ENCODE measurements at places on chromosomes 4 and X. TPM values are rescaled to one million over a fixed set of nuclear protein-coding genes. Genes with fewer than 3 reads are reported as not detected.

DNA sequence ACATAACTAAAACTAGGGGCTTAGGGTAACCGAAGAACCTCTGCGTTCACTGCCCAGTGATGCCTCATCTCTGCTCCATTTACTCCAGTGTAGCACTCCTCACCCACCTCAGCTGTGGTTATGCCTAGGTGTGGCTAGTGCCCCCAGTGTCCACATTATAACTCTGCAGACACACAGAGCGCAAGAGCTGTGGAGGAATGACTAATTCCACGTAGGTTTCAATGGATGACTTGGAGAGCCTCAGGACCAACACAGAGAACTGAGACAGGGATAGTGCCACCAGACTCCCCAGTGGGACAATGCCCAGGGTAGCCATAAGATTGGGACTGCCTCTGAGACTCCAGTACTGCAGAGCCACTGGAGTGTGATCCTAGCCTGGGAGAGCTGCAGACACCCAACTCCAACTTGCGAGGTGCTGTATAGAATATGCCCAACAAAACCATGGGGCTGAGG lies 542.4 kb upstream of the DIPK2B start:
- peaks cover 7% of the 10 kb centered on the region for H3K36me3 ChIP-seq
- DNase-seq, result no peak

DNA sequence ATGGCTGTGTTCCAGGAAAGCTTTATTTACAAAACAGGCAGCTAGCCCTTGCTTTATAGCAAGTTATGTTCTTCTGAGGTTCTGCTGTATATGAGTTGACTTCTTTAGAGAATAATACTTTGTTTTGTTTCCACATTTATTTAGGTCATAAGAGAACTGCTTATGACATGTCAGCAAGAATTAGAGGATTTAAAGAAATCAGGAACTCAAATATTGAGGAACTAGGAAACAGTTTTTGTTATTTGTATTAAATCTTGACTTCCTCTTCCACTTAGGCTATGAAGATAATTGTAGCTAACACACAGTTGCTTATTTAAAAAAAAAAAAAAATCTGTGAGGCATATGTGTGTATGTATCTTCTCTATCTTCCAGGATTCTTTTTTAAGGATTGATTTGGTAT lies 14.3 kb downstream of the ZRSR2 start:
- H3K4me3 ChIP-seq, result no peak overlapping the region

DNA sequence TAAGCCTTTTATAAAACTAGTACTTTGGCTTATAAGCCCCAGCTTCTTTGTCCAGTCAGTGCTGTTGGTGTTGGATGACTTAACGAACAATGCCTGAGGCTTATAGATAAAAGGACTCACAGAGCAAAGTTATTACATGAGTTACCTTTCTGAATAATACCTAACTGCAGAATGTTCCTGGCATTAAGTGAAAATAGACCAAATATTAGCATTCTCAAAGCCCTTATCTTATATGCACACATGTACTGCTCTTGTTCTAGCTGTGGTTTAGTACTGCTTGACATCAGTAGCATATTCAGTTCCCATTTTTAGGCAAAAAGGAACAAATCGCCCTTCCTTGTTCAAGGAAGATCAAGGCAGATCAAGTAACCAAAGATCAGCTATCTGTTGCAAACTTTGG lies 131.6 kb downstream of the ZNF330 start:
- peaks cover 9% of the 10 kb centered on the region for H3K4me1 ChIP-seq
- peak overlapping the region; percentile 52 for H3K27ac ChIP-seq
- no peak for DNase-seq
- no peaks in the 10 kb centered on the region for H3K27me3 ChIP-seq

DNA sequence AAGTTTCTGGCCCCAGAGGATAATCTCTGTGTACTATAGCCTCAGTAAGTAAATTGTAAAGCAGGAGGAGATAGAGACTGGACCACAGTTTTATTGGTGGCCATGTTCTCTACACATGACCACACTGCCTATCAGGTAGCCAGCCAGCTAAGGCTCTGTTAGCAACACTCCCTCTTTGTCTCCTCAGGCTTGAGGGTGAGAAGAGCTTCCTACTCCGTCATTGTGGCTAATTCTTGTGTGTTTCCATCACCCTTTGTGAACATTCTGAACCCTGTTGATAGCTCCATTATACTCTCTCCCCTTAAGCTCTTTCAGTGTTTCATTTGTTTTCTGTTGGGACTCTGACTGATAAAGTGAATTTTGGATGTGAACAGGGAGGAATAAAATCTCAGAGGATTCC lies 233.4 kb downstream of the CFAP299 start:
- no peaks in the 10 kb centered on the region for H3K4me1 ChIP-seq
- no peak for DNase-seq
- no peaks in the 10 kb centered on the region for H3K27me3 ChIP-seq
- H3K4me3 ChIP-seq, result no peak overlapping the region
- H3K36me3 ChIP-seq, result no peaks in the 10 kb centered on the region
- no peak overlapping the region for H3K27ac ChIP-seq

DNA sequence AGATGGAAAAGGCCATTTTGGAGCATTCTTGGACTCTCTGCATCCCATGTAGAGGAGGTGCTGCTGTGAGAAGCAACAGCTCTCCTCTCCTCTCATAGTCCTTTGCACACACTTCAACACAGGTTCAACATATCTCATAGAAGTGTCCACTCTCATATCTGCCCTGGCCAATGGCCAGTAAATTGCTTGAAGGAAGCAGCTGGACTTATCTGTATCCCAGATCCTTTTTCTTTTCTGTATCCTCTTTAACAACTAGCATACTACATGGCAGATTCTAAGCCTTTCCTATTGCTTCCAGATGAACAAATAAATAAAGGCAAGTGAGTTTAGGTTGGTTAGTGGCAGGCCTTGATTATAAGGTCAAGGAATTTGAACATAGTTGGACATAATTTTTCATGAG lies 122.0 kb downstream of the HS6ST2 start:
- H3K27ac ChIP-seq, result no peak overlapping the region
- no peaks in the 10 kb centered on the region for H3K4me1 ChIP-seq
- H3K27me3 ChIP-seq, result no peaks in the 10 kb centered on the region
- no peak overlapping the region for H3K4me3 ChIP-seq
- H3K36me3 ChIP-seq, result no peaks in the 10 kb centered on the region

GRCh38 chr4:48898733-48899431 lies 7.7 kb downstream of the OCIAD2 start:
- H3K27ac ChIP-seq, result no peak overlapping the region
- no peak for DNase-seq
- peaks cover 18% of the 10 kb centered on the region for H3K36me3 ChIP-seq
- no peaks in the 10 kb centered on the region for H3K27me3 ChIP-seq

DNA sequence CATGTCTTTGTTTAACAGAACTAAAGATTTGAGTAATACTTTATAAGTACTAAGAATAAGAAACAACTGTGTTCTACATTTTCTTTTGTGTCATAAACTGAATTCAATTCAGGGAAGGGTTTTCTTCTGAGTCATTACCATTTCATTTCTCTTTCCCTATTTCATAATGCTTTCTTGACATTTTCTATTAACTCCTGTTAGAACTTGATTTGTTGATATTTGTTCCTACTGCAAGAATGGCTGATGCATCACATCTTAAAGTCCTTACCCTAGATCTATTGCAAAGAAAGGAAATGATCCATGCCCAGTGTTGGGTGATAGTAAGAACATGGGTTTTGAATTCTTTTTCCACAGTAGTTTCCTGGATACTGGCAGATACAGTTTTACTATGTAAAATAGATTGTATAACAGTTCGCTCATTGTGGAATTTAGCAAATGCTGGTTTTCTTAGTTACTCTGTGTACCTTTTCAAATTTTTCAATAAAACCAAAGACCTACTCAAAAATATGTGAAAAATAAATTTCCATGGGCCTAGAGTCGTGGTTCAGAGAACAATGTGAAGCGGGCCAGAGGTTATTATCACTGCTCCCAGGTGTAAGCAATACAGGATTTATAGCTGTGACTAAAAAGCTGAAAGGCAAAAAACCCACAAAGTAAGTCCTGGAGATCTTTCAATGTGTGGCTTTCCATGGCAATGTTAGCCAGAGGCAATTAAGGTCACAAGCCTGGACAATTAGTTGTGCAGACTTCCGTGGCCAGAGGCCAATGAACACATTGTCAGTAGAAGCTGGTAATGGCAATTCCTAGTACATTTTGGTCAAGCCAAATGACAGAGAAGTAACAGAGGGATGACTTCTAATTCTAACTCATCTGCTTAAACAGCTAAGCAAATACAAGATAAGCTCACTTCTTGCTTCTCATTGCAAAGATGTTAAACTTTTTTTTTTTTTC lies 127.3 kb upstream of the FAT4 start:
- peak; percentile 19 for DNase-seq
- H3K27ac ChIP-seq, result no peak overlapping the region
- no peaks in the 10 kb centered on the region for H3K36me3 ChIP-seq
- H3K27me3 ChIP-seq, result no peaks in the 10 kb centered on the region
- H3K4me3 ChIP-seq, result no peak overlapping the region

- no peak overlapping the region for H3K27ac ChIP-seq
- no peaks in the 10 kb centered on the region for H3K4me1 ChIP-seq
- H3K36me3 ChIP-seq, result no peaks in the 10 kb centered on the region
- no peaks in the 10 kb centered on the region for H3K27me3 ChIP-seq
Observed at GRCh38 chr4:144831971-144832370, 186.0 kb downstream of the HHIP start.

DNA sequence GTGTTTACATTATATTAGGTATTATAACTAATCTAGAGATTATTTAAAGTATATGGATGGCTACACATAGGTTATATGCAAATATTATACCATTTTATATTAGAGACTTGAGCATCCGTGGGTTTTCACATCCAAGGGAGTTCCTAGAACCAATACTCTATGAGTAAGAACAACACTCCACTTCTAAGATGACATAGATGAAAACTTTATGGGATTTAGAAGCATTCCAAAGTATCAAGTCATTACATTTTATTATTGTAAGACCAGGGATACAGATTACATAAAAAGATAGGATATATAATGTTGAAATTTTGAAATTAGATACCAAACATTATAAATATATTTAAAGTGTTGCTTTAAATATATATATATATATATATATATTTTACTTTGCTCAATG lies 207.0 kb downstream of the NAP1L3 start:
- no peaks in the 10 kb centered on the region for H3K36me3 ChIP-seq
- no peak for DNase-seq
- no peaks in the 10 kb centered on the region for H3K4me1 ChIP-seq
- H3K27me3 ChIP-seq, result no peaks in the 10 kb centered on the region
- no peak overlapping the region for H3K4me3 ChIP-seq
- no peak overlapping the region for H3K27ac ChIP-seq

DNA sequence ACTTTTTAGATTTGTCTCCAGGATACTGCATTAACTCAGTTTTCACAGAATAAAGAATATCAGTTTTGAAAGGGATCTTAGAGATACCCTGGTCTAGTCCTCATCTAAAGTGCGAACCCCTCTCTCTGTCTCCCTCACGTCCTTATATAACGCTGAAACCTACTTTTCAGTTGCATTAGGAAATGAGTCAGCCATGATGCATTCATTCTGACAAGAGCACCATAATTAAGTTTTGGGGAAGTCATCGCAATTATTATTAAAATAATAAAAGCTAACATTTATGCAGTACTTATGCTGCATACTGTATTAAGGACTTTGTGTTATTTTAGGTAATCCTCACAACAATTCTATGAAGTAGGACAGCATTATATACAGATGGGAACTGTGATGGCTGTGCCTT lies 116.1 kb downstream of the REELD1 start:
- H3K4me1 ChIP-seq, result peaks cover 5% of the 10 kb centered on the region
- H3K4me3 ChIP-seq, result no peak overlapping the region
- H3K36me3 ChIP-seq, result no peaks in the 10 kb centered on the region
- no peak for DNase-seq

- no peak for DNase-seq
- peaks cover 5% of the 10 kb centered on the region for H3K27me3 ChIP-seq
- no peak overlapping the region for H3K4me3 ChIP-seq
- no peaks in the 10 kb centered on the region for H3K36me3 ChIP-seq
Observed at GRCh38 chr4:154911097-154911496, 130.0 kb downstream of the RBM46 start.

Gene PLXNB3
- total RNA-seq, result 2.9 TPM

Gene GLRB
- total RNA-seq, result 12.0 TPM

Gene CCNG2
- 8.5 TPM for total RNA-seq
